Upper lobe of left lung (tissue), 6 donors: ENCODE measurements at places on chromosomes 16 and 17.

DNA sequence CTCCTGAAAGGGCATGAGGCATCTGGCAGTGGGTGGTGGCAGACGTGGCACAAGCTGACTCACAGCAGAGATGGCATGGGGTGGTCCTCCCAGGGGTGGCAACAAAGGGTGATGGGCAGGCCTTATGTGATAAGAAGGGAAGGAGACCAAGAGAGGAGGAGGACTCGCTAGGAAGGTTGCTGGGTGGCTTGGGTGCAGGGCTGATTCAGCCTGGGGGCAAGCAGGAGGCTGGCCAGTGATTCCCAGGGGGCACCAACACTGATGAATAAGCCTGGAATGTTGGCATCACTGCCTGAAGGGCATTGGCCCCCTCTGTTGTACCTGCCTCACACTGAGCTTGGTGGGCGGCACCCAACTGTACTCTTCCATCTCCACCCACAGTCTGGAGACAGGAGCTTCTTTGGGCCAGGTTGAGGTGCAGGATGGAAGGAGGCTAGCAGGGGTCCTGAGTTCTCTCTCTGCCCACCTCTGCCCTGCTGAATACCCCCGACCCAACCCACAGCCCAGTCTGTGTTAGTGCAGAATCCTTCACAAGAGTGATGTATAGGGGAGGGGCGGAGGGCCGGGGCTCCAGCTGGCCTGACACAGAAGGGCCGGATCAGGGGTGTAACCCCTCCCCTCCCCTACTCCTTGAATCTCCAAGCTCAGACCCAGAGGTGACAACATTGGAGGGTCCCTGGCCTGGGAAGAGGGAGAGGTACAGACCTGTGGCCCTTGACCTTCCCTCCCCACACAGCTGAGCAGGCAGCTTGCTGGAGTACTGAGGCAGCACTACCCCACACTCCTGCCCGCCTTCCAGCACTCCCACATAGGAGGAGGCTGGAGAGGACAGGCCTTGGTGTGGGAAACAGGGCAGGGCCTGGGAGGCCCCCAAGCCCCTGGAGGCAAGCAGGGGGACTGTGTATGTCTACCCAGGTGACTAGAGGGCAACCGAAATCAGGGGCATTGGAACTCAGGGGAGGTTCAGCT is 2.6 kb downstream of the STAC2 start:
- no peak for DNase-seq

- no peak for DNase-seq
Measured at GRCh38 chr16:80792031-80792430, 12.4 kb downstream of the CDYL2 start.

- DNase-seq: no peak
Measured at GRCh38 chr16:87198328-87198832, 118.8 kb downstream of the C16orf95 start.

DNA sequence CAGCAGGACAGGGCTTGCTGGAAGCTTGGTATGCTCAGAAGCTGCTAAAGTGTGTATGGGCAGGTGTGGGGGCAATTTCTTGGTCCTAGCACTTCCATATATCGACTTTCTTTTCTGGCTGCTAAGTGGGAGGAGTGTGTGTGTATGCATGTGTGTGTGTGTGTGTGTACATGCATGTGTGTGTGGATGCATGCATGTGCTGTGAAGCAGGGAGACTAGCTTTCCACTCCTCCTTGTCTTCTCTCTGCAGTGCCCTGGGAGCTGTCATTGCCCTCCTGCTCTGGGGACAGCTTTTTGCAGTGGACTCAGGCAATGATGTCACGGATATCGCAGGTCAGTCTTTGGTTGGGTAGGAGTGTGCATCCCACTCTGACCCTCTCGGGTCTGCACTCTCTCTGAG is 1.6 kb downstream of the HP start:
- DNase-seq: no peak

DNA sequence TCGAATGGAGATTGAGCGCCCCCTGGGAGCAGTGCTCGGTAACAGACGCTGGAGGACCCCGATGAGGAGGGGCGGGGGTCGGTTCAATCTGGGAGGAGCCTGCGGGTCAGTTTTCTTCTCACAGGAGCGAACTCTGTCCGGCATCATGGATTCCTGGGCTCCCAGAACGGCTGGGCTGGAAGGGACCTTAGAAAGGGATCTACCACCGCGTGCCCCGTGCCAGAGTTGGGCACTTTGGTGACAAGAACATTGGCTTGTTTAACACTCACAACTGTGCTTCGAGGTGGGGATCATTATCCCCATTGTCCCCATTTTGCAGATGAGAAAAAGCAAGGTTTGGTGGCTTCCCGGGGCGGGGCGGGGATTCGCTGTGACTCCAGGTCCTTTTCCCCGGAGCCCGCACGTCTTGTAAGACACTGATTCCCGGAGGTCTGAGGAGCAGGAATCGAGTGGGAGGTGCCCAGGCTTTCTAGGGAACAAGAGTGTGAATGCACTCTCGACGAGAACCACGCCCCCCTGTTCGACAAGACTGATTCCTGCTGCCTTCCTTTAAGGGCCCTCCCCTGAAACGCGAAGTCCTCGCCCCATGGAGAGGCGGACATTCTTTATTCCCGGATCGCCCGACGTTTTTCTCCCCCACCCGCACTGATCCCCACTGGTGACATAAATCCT is 1.5 kb upstream of the FBXL19 start:
- DNase-seq: peak; percentile 66

DNA sequence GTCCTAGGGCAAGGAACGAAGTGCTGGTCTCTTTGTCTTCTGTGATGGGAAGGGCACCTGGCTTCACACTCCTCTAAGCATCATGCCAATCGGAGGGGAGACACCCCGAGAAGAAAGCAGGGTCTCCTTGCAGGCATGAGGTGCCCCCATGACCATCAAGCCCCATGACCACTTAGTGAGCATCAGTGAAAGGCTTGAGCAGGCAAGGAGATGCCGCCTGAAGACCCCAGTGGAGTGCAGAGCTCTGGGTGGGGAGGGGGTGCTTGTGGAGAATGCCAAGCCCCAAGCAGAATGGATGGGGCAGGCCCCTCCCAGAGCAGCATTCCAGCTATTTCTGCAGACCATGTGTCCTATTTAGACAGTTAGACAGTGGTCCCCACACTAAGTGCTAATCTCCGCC is 232.7 kb upstream of the TNRC6C start:
- no peak for DNase-seq

DNA sequence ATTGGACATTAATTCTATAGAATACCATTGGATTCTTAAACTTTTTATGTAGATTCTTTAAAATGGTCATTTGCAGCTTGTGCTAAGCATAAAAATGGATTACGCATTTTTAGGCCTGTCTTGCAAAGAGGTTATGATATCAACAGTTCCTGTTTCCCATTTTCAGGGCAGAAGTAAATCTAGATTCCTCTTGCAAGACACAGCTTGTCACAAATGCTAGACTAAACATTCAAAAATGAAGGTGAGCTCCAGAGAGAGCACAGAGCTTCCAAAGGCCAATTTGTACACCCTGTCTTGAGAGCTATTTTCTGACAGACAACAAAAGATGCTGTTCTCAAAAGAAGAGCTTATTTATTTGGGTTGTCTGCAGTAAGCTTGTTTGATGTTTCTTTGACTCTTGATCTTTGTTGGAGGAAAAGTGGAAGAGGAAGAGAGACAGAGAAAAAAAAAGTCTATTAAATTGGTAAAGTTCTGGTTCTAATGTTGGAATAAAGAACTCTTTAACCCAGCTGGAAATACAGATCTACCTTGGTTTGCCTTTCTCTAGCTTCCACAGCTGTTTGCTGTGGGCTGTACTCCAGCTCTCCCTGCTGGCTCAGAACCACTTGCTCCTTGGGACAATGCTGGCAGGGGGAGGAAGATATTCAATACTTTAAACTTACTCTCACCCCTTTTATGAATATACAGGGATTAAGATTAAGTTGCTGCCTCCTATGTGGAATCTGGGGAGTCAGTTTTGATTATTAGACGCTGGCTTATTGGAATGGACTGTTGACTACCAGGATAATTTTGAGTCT is 651.8 kb downstream of the CDH11 start:
- DNase-seq: no peak

GRCh38 chr17:73924114-73924908 is 279.2 kb upstream of the RPL38 start:
- no peak for DNase-seq

GRCh38 chr16:82730901-82731300 is 104.1 kb downstream of the CDH13 start:
- DNase-seq: no peak

- DNase-seq: no peak
Measured at GRCh38 chr17:68182940-68183551, 64.8 kb upstream of the AMZ2 start.

- no peak for DNase-seq
Measured at GRCh38 chr16:64900517-64900916, 221.3 kb downstream of the CDH11 start.
